ENCODE measurements at places on chromosomes 3 and 15.

DNA sequence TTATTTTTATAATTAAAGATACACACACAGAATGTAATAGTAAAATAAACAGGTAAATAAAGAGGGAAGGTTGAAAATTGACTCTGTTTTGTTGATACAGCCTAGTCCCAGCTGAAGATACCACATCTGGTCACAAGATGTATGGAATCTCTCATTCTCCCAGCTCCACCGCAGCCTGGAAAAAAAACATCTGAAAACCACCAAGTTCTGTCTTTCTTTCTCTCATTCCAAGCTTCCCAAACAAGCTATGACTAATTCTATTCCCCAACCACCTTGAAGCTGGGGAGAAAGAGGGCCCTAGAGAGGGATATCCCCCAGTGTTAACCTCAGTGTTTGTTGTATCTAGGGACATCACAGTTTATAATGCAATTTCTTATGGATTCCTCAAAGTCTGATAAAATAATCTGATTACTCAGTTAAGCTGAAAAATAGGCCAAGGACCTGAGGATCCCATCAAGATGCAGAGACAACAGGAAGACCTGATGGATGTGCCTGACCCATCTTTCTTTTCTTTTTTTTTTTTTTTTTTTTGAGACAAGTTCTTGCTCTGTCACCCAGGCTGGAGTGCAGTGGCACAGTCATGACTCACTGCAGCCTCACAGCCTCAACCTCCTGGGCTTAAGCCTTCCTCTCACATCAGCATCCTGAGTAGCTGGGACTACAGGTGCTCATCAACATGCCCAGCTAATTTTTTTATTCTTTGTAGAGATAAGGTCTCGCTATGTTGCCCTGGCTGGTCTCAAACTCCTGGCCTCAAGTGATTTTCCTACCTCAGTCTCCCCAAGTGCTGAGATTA lies 38.1 kb downstream of the SRGAP3 start:
- no peak for DNase-seq

DNA sequence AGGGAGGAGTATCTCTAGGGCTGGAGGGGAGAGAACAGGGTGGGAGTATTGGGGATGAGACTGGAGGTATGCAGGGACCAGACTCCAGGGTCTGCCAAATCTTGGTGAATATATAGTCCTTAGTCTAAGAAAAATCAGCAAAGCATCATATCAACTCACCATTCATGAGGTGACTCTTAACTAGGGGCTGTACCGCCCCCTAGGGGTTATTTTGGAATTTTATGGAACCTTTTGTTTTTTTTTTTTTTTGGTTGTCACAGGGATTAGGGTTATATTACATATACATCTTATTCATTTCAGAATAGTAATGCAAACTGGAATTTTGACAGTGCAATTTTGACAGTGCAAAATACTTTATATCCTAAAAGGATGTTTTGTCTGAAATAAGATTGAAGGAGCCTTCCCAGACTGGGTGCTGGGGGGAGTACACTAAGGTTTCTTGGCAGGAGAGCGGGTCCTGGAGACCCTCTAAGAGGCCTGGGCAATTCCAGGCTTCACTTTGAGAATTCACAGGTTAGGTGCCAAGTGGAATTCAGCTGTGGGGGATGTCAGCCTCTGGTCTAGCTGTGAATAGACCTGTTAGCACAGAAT lies 7.5 kb downstream of the CMTM7 start:
- DNase-seq: no peak

GRCh38 chr15:42118650-42119445 lies 24.5 kb upstream of the PLA2G4D start:
- no peak for DNase-seq

- DNase-seq: no peak
Measured at GRCh38 chr3:140344601-140345205, 333.2 kb upstream of the TRIM42 start.

GRCh38 chr3:18609187-18609586 lies 184.0 kb upstream of the SATB1 start:
- DNase-seq: no peak

DNA sequence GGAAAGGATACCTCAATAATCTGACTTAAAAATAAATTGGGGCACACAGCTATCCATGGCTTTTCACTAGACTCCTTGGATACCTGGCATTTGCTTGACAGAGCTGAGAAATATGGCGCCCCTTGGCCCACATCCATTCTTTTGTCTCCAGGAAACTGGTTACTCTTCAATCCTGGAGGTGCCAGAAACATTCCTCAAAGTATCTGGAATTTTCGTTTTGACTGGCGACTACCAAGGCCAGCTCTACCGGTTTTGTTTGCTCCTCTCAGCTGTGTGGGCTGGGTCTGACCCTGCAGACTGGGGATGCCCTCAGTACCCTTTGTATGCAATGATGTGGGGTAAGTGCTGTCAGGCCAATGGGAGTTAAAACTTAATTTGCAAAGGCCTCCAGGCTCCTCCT lies 27.0 kb downstream of the KATNBL1 start:
- DNase-seq: no peak

DNA sequence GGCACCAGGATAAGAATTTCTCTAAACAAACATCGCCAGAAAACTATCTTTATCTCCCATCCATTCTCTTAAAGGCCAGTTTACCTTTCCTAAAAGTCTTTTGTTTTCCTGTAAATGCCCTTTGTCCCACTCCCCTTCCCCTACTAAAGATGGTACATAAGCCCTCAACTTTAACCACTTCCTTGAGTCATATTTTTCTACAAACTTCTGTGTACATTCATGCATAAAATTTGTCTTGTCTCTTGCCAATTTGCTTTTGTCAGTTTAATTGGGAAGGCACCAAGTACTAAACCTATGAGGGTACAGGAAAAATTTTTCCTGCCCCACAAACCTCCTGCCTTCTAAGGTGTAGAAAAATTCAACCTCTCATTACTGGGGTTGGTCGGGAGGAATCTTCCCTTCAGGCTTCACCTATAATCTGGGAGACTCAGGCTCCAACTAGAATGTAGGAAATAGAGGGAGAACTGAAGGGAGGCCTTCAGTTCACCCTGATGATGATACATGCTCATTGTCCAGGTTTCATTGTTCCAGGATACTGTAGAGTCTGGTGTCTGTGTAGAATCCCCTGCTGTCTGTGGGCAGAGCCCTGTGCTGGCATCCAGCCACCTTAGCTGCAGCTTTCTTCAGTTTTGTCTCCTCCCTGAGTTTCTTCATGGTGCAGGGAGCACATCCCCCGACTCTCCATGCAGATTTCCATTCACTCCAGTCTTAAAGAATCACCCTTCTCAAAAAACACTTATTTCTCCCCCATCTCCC lies 53.2 kb downstream of the CD200R1L start:
- no peak for DNase-seq

- DNase-seq: no peak
Measured at GRCh38 chr3:186879781-186880180, 37.3 kb downstream of the ADIPOQ start.

DNA sequence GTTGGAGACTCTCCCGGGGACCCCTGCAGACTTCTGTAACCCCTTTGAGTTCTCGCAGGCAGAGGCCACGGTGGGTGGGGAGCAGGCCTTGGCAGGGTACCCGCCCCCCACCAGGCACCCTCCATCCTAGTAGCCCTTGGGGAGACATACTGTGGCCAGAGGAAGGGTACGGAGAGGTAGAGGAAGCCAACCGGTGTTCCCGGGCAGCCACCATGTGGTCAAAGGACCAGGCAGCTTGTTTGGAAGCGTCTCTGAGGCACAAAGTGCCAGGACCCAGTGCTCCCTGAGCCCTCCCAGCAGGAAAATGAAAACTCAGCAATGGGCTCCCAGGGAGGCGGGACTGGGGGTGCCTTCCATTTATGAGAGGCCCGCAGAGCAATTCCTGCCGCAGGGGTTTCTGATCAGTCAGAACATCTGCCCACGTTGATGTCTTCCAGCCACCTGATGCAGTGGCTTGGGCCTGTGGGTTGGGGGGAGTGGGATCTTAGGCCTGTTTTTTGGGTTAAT lies 53.0 kb upstream of the CGNL1 start:
- DNase-seq: no peak

GRCh38 chr3:170801597-170801996 lies 68.4 kb downstream of the RPL22L1 start:
- DNase-seq: no peak

- DNase-seq: no peak
Measured at GRCh38 chr3:181687190-181687589, 24.5 kb upstream of the SOX2 start.

- no peak for DNase-seq
Measured at GRCh38 chr3:55746808-55747413, 259.8 kb upstream of the WNT5A start.

GRCh38 chr3:46690798-46691197 lies 2.7 kb downstream of the ALS2CL start:
- no peak for DNase-seq
